Urothelium cell line (cell line): ENCODE measurements at places on chromosomes 3 and 15.

GRCh38 chr15:39139431-39140059 is 441.3 kb upstream of the THBS1 start:
- no peak for DNase-seq

GRCh38 chr3:101533603-101533968 is 20.6 kb upstream of the SENP7 start:
- DNase-seq = no peak

DNA sequence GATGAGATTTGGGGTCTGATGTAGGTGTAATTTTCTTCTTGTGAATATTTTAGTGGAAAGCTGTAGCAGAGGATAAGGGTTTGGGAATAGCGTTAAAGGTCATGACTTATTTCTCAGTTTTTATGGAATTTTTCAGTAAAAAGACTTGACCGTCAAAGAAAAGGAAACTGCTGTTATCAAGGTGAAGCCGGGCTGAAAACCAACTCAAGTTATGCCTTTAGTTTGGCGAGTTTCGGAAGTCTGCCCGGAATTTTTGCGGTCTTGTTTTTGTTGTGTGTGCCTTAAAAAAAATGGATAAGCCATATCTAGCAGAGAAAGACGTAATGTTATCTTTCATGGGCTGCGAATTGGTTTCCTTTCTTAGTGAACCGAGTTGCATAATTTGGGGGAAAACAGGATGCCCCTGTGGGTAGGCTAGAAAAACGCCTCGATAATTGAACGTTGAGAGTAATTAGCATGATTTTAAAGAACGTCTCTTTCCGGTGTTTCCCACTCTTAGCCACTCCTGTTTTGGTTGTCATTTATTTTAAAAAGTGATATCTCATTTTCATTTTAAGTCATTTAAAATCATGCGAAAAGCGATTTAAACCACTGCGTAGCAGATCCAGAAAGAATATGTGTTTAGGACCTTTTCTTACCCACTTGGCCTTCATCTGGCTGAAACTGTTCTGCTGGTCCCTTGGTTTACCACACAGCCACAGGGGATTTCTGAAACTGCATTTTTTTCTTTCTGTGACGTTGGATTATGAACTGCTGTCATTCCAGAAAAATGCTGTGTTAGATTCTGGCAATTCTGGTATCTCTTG is 1.1 kb downstream of the NFKBIZ start:
- no peak for DNase-seq

DNA sequence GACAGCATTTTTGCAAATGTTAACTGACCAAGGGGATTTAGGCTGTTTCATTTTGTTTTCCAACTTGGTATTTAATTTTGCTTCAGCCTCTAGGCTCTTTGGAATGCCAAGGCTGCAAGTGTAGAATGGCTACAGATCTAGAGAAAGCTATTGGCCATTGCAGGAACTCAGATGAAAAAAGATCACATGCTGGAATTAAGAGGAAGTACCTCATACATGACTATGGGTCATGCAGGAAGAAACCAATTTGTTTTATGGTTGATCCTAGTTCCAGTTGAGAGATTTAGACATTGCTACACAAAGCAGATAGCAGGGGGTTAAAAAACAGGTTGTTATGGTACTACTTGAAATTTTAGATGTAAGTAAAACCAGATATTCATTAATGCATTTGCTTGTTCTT is 12.7 kb upstream of the CLDN16 start:
- DNase-seq = no peak

GRCh38 chr15:99580076-99580475 is 14.3 kb downstream of the MEF2A start:
- DNase-seq = no peak

GRCh38 chr3:120554812-120555606 is 41.1 kb upstream of the NDUFB4 start:
- DNase-seq = no peak

GRCh38 chr3:160434071-160434470 is 15.5 kb downstream of the TRIM59 start:
- no peak for DNase-seq

- DNase-seq = no peak
Measured at GRCh38 chr15:100899601-100900000, 19.6 kb upstream of the LRRK1 start.

DNA sequence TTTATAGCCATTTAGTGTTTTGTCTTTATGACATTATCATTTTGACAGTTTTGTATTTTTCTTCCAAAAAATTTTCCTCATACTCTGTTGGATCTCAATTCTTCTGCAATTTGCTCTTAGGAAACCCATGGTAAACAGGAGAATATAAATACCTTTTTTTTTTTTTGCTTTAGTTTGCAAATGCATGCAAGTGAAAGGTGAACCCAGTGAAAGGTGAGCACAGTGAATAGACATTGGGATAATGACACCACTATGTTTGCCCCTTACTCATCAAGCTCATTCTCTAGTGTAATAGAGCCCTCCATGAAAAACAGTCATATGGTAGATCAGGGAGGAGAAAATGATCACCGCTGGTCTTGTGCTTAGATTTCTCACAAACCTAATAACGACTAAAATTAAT is 59.0 kb upstream of the TRPC1 start:
- no peak for DNase-seq

DNA sequence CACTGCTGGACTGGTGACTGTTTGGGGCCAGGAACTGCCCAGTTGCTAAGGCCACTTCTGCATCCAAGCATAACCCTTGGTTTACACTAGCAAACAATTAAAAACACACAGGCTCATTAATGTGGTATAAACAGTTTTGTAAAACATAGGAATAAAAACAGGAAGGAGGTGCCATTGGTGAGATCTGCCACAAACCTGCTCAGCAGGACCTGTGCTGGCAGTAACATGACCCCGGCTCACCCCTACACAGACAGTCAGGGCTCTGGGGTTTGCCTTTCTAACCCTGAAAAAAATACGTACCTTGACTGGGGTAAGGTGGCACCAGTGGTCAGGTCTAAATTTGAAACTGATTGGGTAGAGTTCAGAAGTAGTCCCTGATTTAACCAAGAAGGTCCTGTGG is 76.2 kb downstream of the ATP1B3 start:
- DNase-seq = no peak

- DNase-seq = no peak
Measured at GRCh38 chr15:60781211-60781713, 302.3 kb upstream of the ICE2 start.

- DNase-seq = no peak
Measured at GRCh38 chr3:17045705-17046104, 160.9 kb downstream of the PLCL2 start.

GRCh38 chr3:132726341-132726823 is 4.2 kb upstream of the NPHP3 start:
- DNase-seq = peak; percentile 12

DNA sequence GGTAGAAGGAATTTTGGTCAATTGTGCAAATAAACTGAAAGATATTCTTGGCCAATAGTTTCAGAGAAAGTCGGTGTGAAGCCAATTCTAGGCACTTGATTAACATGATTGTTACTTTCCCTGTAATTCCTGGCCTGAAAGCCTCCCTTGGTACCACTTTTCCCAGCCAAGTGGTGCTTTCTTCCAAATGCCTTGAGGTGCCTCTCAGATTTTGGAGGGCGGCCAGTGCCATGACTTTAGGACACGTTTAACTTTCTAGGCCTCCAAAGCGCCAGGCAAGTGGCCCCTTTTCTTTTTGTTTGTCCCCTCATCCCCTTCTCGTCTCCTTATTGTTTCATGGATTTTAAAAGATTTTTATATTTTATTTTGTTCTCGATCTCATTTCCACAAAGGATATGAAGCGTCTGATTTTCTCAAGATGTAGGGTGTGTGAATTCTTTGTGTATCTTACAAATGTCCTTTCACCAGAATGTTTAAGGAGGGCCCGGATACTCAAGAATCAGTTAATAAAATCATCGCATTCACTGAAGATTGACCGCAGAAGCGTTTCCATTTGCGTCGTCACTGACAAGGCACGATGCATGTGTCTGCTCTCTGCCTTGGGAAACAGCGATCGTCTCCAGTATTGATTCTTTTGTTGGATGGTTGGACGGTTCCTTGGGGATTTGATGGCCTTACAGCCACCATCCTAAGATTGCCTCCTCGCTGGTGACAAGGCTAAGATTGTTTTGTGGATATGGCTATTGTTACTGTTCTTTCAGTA is 87.8 kb downstream of the ASB7 start:
- DNase-seq = no peak

GRCh38 chr15:89122505-89123180 is 34.4 kb downstream of the ABHD2 start:
- no peak for DNase-seq

GRCh38 chr15:60077581-60078359 is 73.7 kb downstream of the FOXB1 start:
- DNase-seq = no peak

DNA sequence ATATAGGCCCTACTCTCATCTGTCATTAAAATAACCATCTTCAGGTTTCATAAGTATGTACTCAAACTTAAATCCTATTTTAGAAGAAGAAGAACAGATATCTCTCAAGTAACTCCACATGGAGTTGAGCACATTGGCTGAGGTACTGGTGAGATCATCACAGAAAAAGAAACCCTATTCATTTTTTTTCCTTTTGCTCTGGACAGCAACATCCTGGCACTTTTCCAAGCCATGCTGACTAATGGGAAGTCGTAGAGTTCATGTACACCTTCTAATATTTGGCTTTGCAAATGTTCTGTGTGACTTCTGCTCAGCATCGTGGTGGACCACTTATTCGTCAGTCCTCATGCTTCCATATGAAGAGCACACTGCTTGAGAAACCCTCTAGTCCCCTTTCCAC is 336.0 kb upstream of the KCNH8 start:
- peak; percentile 73 for DNase-seq

DNA sequence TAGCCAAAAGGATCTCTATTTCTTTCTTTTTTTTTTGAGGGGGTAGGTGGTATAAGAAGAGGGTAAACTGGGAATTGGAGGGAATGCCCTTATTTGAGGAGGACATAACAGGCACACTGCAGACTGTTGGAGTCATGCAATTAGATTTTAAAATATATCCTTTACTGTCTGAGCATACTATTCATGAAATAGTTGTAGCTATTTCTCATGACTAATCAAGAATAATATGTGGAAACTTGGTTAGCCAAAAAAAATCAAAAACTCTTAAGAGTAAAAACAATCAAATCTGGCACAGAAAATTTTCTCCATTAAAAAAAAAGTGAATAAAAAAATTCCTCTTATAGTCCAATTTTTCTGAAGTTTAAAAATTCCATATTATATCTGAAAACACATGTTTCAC is 174.9 kb downstream of the SCAPER start:
- DNase-seq = no peak

- no peak for DNase-seq
Measured at GRCh38 chr15:89307791-89308190, 26.8 kb downstream of the POLG start.
